ENCODE measurements at places on chromosomes 6 and 20.

DNA sequence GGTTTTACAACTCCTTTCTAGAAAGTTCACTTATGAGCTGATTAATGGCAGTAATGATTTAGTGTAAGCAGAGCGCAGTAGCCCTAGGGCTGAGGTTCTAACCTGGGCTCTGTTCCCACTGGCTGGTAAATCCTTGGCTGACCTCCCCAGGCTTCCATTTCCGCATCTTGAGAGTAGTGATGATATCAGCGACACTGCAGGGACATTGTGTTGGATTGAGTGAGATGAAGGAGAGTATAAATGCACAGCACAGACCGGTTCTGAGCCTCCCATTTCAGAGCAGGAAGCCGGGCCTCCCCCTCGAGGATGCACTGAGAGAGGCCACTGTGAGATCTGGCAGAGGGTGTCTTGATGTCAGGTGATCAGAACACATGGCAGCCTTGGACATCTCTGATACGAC lies 477.2 kb upstream of the SULF2 start:
- no peak for DNase-seq

- no peak for DNase-seq
These were observed at the start of gene RBM24 for GRCh38 chr6:17281100-17281496. TSS of gene RBM24 (plus strand) at chr6:17281361. CDS start at chr6:17281582, 221 bp downstream.

DNA sequence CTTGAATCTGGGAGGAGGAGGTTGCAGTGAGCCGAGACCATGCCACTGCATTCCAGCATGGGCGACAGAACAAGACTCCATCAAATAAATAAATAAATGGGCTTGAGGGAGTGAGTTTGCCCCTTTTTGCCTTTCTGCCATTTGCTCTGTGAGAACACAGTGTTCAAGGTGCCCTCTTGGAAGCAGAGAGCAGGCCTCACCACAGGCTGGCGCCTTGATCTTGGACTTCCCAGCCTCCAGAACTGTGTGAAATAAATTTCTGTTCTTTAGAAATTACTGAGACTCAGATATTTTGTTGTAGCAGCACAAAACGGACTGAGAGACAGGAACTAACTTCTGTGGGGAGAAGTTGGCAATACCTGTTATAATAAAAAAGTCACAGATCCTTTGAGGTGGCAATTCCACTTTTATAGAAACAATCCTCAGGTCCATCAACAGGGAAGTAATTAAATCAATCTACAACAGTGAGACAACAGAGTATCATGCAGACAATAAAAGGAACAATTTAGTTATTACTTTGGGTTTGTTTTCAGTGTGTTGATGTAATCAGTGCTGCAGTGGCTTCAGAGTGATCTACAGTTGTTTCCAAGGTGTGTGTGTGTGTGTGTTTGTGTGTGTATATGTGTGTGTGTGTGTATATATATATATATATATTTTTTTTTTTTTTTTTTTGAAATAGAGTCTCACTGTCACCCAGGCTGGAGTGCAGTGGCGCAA lies 24.5 kb downstream of the PKIG start:
- DNase-seq = no peak

- no peak for DNase-seq
These were observed 133.0 kb upstream of the ATXN1 start for GRCh38 chr6:16894301-16894700.

DNA sequence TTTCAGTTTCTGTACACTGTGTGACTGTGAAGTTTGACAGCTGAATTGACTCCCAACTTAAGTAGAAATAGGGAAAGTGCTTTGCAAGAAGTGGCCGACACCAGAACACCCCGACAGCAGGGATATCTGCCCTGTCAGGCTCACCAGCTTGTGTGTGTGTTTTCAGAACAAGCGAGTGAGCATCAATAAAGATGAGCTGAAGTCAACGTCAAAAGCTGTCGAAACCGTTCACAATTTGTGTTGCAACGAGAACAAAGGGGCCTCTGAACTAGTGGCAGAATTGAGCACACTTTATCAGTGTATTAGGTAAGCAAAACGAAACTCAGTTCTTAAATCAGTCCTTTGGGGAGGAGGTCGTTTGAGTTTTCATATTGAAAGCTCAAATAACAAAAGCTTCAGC lies 10.7 kb downstream of the NELFCD start:
- no peak for DNase-seq

- DNase-seq = no peak
These were observed 262.9 kb downstream of the TAF4 start for GRCh38 chr20:61802721-61803311.

DNA sequence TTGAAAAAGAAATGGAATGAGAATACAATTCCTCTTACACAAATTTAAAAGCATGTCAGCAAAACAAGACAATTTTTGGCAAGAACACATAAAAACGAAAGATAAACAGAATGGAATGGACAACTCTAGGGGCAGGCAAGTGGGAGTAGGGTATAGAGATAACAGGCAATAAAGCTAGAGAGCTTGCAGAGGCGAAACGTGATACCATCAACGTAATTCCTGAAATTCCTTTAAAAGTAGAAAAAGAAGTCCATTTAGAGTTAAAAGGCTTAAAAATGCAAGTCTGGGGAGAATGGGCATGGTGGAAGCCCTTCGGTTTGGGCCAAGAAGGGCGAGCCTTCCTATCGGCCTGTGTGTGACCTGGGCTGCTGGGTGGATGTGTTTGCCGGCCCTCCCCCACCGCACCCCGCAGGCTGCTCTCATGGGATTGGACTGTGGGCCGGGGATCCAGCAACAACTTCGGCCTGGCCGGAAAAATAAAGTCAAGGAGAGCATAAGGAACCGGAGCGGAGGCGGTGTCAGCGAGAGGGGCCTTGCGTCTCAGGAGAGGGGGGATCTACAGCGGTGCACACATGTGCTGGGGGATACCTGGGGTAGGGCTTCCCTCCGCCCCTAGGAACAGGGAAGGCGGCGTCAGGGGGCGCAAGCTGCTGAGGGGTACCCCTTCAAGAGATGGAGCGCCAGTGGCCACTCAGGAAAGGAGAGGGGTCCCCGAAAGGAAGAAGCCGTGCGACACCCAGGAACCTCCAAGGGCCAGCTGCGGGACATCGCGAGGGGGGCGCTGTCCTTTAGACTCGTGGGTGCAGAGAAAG lies 4.1 kb downstream of the TMEM239 start:
- no peak for DNase-seq

DNA sequence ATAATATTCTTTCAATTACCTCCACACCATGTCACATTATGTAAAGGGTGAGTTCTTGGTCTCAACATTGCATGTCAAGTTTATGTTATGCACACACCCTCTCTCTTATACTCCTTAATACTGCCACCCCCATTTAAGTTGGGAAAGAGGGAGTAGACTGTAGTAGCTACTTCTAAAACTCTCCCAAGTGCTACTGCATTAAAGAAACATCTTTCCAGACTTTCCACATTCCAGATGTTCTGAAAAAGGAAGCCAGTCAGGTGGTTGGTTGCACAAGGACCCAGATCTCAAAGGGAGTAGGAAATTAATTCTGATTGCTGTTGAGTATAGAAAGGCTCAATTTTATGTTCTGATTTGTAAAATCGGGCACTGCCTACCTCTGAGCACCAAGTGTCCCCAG lies 419.5 kb downstream of the CD83 start:
- DNase-seq = no peak

GRCh38 chr20:625360-625932 lies 15.3 kb upstream of the TCF15 start:
- DNase-seq = no peak

DNA sequence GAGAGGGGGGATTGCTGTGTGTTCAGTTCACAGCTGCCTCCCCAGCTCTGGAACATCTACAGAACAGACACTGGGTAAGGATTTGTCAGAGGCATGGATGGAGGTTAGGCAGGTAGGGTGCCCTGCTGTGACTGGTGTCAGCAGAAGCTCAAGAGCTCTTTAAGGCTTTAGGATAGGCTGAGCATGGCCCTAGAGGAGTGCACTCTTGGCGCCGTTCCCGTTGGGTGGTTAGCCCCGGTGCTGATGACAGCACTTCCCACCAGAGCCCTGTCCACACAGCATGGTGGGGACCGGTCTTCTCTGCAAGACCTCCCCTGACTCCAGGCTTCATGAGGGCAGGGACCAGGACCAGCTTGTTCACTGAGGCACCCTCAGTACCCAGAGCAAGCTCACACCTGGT lies 262.0 kb downstream of the BMP7 start:
- no peak for DNase-seq

GRCh38 chr6:130162421-130162820 lies 60.3 kb downstream of the SAMD3 start:
- no peak for DNase-seq

- no peak for DNase-seq
These were observed 10.7 kb downstream of the HLA-A start for GRCh38 chr6:29953001-29953441.

DNA sequence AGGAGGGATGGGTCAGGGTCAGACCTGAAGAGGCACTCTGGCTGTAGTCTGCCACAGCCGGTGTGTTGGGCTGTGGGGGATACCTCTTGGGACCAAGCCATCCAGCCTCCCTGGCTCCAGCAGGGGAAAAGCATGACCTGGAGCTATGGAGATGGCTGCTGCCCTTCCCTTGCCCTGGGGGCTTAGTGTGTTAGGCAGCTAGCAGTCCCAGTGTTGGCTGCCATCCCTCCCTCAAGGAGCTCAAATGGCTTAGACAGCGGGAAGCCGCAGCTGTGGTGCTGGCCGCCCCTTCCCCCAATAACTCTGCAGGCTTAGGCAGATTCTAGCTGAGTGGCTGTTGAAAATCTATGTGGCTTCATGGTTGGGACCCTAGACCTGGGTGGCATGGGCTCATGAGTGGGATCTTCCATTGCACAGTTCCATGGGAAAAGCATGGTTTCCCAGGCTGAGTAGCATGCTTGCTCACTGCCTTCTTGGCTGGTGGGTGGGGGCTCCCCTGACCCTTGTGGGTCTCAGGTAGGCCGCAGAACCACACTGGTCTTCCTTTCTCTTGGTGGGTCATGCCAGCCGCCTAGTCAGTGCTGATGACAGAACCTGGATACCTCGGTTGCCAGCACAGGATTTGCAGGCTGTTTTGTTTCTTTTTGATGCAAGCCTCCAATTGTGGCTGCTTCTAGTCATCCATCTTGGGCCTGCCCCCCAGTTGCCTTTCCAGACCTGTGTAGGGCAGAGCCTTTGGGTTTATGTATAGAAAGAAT lies 69.0 kb upstream of the AHI1 start:
- no peak for DNase-seq

- no peak for DNase-seq
These were observed 75.3 kb downstream of the SNAP91 start for GRCh38 chr6:83633609-83634008.

- DNase-seq = no peak
These were observed 97.1 kb upstream of the EPHA7 start for GRCh38 chr6:93516441-93516840.

DNA sequence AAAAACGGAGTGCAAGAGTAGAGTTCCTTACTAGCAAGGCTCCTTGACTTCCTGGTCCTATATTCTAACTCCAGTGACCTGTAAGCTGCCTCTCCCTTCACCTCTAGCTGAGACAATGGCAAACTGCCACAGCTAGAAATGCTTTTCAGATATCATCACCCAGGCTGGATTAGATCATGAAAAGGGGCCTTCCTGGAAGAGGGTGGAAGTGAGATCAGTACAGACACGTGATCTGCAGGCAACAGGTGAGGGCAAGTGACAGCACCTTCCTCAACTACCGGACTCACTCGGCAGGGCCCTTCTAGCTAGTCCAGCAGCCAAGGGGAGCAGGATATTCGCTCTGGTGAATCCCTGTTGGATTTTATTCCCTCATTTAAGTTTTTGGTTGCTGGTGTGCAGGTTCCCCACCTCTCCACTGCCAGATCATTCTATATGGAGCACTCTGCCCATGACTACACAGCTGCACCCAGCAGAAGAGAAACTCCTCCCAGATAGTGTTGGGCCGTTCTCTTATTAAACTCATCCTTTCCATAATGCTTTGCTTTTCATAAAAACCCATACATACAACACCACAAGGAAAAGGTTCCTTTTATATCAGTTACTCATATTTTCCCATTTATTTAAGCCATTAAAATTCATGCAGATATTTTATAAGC lies 26.4 kb upstream of the FAM83C start:
- DNase-seq = no peak

GRCh38 chr6:960356-960755 lies 267.4 kb upstream of the EXOC2 start:
- no peak for DNase-seq

DNA sequence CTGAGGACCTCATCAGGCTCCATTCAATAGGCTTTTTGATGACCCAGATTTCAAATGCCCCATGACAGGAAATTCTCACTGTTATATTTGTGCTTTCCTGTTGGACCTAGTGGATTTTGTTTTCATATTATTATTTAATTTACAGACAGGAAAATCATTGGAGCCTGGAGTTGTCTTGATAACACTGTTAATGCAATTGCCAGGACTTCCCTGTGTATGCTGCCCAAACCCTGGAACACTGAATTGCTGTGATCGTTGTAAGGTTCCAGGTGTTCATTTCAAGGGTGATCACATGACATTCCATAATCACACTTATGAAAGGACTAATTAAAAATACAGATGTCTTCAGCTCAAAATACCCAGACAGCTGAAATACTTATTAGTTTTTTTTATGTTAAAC lies 783.2 kb downstream of the DHX35 start:
- DNase-seq = no peak

GRCh38 chr6:162576016-162576415 lies 151.6 kb downstream of the PRKN start:
- no peak for DNase-seq

GRCh38 chr20:23546435-23547144 lies 21.7 kb downstream of the CST9L start:
- no peak for DNase-seq

- no peak for DNase-seq
These were observed 114.7 kb upstream of the ZNF217 start for GRCh38 chr20:53708129-53708968.

DNA sequence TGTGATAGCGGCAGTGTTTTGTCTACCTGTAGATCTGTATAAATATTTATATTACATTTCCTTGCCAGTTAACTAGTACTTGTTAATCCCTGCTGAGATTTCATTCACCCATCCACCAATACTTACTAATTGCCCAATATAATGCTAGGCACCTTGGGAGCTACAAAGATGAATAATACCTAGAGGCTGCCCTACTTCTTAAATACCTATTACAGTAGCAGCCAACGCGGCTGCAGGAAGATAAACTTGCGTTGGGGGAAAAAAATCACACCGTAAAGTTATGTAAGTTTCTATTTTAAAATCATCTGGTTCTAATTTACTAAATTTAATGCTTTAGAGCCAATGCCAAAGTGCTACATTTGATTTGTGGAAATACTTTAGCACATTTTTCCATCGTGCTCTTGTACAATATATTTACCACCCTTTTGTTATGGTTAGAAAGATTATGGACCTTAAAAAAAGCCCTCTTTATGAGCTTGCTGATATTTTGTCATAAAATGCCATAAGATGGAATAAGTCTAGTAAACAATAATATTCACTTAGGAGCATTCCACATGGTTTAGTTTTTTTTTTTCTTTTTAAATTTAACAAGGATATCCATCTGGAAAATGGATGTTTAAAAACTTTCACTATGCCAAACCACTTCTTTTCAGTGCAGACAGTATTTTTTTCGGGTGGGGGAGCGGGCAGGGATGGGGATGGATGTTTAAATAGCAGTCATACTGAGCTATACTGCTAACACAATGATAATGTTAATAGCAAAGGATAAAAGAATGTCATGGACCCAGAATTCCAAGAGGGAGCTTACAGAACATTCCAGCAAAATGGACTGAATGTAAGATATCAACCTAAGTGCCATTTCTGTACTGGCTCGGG lies 13.2 kb upstream of the NEDD9 start:
- no peak for DNase-seq
